ENCODE measurements at places on chromosomes 11 and 22.

- DNase-seq, result peak; percentile 94
Observed at GRCh38 chr11:117180661-117181585, 2.4 kb downstream of the SIDT2 start.

DNA sequence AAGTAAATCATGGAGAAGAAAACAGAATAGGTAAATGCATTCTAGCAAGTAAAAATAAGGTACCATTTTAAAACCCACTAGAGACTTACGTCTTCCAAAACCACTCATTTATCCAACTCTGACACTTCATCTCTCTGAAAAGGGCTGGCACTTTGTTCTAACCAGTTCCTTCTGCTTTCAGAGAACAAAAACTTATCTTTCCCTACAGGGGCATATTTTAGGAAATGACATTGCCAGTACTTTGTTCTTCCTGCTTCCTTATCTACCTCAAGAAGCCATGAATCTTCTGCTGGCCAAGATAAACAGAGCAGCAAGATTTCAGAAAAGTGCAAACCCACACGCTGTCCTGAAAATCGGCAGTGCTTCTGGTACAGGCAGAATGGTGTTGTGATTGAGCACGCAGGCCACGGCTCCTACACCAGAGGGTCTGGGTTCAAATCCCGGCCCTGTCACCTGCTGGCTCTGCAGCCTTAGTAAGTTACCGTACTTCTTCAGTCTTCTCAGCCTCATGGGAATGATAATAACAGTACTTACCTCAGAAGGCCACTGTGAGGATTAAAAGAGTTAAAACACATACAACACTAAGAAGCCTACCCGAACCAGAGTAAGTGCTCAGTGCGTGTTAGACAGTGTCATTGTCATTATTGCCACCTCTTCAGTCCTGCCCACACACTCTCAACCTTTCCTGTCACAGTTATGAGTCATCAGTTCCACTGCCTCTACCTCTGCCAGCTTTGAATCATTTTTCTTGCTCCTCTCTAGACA is 11.0 kb downstream of the MPZL3 start:
- DNase-seq, result no peak

GRCh38 chr11:8597182-8597581 is 3.2 kb upstream of the STK33 start:
- DNase-seq, result peak; percentile 79

GRCh38 chr22:17429516-17429915 is 60.3 kb downstream of the CECR2 start:
- no peak for DNase-seq

DNA sequence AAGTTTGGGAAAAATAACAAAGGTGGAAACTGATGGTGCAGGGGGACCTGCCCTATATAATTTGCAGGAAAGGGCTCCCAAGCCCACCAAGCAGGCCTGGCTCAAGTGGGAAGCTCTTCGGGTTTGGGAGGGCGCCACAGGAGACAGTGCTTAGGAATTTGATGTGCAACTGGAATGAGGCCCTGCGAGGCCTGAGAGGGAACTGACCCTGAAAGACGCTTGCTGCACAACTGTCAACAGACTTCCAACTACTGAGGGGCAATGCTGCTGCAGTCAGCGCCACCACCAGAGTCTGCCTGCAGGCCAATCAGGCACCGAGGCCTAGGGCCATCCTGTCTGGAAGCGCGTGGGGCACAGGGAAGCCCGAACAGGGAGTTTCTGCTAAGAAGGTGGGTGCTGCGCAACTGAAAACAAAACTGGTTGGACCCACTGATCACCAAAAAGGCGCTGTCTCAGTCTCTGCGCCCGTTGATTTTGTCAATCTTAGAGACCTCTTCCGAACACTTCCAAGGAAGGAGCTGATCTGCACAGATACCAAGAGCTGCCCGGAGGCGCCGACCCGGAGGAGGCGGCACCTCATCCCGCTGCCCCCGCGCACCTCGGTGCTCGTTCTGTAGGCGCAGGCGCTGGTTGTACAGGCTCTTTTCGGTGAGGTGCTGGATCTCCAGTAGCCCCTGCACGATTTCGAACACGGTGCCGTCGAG is 667 bp downstream of the DGCR6L start:
- DNase-seq, result no peak

GRCh38 chr11:611001-611996 is 4.5 kb downstream of the IRF7 start:
- DNase-seq, result no peak

DNA sequence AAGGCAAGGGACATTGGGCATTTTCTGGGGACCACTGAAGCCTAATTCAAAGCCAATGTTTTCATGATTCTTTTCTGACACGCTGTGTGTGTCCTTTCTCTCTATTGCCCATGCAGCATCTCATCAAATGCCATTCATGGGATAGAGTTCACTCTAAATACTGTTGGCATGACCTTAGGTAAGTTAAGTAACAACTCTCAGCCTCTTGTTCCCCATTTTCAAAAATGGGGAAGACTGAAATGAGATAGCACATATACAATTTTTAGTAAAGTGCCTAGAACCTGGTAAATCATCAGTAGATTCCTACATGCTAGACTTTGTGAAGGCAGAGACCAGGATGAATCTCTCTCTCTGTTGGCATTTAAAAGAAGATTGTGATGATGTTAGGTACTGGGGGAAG is 12.7 kb upstream of the OR52K2 start:
- DNase-seq, result no peak

- DNase-seq, result no peak
Observed at GRCh38 chr11:103948187-103948763, 88.2 kb upstream of the DDI1 start.

DNA sequence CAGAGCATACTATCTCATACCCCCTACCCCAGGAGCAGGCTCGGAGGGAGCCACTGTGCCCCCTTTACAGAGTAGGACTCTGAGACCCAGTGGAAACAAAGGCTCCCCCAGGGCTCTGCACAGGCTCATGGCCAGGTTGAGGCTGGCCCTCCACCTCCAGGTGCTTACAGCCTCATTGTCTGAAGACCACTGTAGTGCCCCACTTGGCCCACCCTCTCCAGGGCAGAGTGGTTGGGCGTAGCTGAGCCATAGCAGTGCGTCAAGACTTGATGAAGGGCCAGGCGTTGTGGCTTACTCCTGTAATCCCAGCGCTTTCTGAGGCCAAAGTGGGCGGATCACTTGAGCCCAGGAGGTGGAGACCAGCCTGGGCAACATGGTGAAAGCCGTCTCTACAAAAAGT is 1.7 kb downstream of the ANKRD13D start:
- peak; percentile 88 for DNase-seq

Measured in osteoblast (primary cell).